IMR-90 (cell line): ENCODE measurements at places on chromosomes 2 and 18.

GRCh38 chr2:96520231-96520630, 15.1 kb upstream of the NEURL3 start:
- no peak for DNase-seq

DNA sequence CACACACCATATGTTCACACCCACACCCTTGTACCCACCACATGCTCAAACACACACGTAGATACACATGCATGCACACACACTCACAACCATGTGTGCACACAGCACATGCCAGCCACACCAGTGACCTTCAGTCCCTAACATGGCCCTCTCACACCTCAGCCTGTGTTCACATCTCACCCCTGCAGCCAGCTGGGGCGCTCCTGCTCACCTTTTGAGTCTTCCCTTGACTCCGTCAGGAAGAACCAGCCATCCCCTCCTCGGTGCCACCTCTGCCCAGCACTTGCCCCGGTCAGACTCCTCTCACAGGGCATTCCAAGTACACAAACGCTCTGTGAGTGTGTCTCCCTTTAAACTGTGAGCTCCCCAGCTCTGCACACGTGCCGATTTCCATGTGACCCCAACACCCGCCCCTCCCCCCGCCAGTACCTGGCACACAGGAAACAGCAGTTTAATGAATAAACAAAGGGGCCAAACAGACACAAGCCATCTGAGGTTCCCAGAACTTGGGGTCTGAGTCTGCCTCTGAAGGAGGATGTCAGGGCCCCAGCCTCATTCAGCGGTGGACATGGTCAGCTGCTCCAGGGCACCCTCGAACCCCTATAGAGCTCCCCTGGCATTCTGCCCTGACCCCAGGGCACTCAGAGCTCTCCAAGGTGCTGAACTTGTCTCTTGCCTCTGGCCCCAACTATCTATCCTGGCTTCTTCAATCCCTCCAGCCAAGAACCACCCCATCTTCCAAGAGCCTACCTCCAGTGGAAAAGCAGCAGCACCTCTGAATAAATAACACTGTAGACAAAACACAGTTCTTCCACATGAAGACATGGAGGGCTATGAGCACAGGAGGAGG, 252.9 kb downstream of the ATAD2B start:
- DNase-seq, result no peak

DNA sequence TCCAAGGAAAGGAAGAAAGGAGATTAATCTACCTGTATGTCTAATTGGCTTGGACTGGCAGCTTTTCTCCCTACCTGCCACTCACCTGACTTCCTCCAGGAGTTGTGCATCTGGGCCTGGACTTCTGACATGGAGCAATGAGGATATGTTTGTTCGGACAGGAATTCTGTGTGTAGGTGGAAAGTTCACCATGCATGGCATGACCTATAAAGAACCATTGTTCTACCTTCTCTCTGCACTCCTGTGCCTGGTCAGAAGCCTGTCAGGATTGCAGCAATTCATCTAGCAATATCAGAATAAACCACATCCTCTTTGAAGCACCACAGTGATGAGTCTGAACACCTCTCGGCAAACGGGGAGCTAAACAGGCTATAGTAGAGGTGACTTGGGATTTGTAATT, 20.8 kb downstream of the CCDC85A start:
- DNase-seq, result no peak

DNA sequence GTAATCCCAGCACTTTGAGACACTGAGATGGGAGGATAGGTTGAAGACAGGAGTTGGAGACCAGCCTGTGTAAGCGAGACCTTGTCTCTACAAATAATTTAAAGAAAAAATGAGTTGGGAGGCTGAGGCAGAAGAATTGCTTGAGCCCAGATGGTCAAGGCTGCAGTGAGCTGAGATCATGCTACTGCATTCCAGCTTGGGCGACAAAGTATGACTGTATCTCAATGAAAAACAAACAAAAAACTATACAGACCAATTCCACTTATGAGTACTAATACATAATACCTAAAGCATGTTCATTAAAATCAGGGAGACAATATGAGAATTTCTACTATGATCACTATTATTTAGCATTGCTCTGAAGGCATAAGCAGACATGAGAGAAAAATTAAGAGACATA, 12.6 kb downstream of the RNF149 start:
- DNase-seq, result peak; percentile 86

- DNase-seq, result peak; percentile 5
These were observed 101.2 kb upstream of the MAP4K4 start for GRCh38 chr2:101596333-101596732.

- no peak for DNase-seq
These were observed 907 bp downstream of the FHL2 start for GRCh38 chr2:105397953-105398335.

DNA sequence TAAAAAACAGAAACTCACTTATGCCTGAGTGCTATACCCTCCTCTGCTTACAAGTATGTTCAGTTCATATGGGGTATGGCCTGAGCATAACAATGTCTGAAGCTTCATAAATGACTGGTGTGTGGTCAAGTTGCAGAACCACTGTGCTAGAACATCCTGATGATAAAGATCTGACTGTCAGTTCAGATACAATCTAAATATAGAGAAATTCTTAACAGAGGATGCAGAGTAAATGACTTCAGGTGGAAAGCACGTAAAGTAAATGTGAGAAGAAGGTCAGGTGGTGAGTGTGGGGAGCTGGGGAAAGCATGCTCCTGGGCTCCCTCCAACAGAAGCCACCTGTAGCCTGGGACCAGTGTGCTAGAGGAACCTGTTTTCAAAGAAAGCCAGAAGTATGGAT, 926.2 kb downstream of the TSN start:
- DNase-seq, result no peak

GRCh38 chr2:121362774-121363173, 77.8 kb upstream of the TFCP2L1 start:
- DNase-seq, result no peak

DNA sequence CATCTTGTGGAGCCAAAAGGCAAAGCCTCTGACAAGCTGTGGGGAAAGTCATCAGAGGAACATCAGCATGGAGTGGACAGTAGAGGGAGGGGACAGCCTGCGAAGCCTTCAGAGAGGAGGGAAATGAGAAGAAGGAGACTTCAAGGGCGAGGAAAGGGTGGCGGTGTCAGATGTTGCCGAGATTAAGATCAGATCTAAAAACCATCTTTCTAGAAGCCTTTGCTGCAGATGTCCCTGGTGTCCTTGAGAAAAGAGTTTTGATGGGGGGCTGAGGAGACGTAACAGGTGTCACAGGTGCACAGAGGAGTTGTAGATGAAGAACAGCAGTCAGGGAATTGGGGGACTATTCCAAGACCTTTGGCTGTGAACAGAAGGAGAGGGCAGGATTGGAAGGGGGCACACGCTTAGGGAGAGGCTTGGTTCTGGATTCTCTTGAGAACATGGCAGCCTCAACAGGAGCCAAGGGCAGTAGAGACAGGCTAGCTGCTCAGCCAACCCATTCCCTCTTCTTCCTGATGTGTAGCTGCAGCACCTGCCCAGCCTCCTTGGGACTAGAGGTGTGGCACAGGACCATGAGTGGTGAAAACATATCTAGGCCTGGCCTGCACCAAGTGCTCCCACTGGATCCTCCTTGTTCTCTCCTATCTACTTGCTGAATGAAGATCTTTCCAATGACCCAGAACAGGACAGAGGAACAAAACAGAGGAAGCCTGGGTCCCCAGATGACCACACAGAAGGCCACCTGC, 22.7 kb upstream of the NCL start:
- no peak for DNase-seq

DNA sequence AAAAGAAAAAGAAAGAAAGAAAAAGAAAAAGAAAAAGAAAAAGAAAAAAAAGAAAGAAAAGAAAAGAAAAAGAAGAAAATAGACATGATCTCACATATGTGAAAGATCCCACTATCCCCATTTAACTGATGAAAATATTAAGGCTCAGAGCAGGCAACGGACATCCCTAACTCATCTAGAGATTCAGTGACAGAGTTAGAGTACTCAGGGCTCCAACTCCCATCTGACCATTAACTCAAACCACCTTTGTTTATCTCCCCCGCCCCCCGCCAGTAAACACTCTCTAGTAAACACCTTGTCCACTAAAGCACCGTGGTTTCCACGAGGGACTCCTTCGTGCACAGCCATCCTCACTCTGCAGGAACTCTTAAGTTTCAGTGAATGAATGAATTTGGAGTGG, 142.9 kb downstream of the TGIF1 start:
- no peak for DNase-seq

DNA sequence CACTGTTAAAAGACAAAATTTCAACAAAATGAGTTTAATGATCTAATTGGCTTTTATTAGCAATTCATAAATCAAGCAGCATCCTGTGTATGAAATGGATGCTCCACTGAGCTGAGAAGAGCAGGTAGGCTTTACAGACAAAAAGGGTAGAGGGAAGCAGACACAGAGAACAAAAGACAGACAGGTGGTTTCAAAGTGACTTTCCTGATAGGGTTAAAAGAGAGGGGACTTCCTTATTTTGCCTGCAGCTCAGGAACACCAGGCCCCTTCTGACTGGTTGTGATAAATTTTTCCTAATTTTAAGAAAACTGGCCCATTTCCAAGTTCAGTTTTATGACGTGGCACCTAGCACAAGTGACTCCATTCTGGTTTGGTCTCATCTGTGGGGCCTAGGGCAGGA, 11.9 kb downstream of the TEX51 start:
- no peak for DNase-seq

DNA sequence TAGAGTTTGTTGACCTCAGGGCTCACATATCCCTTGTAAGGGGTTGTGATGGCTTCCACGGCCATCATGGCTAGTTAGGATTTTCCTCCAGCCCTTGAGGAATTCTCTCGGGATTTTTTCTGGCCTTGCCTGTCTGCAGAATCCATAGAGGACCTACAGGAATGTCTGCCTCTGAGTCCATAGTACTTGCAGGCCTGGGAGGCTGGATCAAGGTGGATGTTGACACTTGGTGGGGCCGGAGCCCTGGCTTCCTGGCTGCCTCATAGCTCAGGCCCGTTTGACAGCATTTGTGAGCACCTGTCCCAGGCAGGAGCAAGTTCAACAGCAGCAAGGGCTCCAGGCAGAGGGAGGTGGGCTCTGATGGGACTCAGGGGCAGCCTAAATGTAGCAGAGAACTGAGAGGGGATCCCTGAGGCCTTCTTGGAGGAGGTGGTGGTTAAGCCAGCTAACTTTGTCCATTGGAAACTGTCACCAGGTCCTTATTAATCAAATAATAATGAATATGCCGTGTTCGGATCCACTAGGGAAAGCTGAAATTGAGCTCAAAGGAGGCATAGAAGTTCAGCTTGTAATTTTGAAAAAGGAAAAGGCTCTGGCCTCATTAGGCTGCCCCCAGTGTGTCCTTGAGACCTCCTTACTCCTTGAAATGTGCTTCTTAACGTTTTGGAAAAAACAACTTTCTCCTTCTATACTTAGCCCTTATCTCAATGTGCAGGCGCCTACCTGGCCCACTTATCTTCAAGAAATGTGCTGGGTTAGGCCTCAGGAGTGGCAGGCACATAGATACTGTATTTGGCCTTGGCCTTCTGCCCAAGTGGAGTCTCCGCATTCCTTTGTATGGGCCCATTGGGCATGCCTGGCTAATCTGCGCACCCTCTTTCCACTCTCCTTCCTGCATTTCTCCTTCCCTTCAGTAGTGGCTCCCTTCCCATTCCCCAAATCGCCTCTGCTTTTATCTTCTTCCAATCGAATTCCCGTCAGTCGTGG, 66.9 kb downstream of the HPCAL1 start:
- DNase-seq, result no peak

DNA sequence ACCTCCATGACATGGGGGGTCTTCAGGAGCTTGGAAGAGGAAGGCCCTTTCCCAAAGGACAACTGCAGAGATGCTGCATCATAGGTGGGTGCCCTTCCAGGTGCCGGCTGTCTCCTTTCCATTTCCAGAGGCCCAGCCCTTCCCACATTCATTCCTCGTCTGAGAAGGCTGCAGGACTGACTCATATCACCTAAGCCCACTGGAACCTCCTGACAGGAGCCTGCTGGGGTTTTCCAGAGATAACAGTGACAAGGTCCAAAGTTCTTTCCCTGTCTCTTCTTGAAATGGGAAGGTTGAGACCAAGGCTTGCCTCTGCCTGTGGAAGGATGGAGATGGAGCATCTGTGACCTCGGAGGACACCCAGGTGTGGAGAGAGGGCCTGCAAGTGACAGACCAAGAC, 3.6 kb upstream of the PRSS56 start:
- DNase-seq, result no peak

DNA sequence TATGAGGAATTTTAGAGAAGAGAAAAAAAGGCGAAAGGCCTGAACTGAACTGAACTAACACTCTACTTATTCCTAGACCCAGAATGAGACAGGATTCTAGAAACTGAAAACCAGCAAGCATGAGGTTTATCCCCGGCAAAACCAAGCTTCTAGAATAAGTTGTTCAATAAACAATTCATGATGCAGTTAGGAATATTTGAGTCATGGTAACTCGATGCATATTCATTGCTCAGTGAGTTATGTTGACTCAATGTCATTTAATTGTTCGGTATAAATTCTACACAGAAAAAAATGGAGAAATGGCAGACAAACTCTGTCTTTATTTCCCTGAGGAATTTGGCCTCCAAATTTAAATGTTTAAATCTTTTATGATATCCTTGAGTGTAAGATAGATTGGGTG, 321.5 kb downstream of the SATB2 start:
- peak; percentile 60 for DNase-seq

GRCh38 chr2:38652431-38653273, 13.3 kb upstream of the GALM start:
- no peak for DNase-seq

DNA sequence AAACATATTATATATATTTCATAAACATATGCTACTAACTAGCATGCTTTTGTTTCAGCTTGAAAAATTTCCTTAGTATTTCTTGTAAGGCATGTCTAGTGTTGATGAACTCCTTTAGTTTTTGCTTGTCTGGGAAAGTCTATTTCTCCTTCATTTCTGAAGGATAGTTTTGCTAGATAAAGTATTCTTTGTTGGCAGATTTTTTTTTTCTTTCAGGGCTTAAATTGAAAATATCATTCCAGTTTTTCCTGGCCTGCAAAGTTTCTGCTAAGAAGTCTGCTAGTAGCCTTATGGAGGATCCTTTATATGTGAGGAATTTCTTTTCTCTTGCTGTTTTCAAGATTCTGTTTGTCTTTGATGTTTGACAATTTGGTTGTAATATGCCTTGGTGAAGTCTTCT, 183.5 kb downstream of the SLC4A3 start:
- DNase-seq, result no peak

DNA sequence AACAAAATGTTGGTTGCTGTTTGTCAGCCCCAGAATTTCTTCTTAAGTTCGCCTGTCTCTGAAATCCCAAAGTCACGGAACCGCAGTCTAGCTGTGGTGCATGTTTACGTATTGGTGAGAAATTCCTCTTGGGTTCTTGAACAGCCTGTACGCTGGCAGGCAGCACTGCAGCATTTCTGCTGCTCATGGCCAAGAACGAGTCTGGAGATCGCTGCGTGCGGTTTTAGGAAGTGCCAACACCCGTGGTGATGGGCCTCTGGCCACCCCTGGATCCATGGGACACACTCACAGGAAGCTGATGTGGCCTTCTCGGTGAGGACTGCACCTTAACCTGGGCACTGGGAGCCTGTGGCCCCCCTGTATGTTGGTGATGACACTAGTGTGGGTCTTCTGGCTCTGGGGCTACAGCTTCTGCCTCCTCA, 23.7 kb downstream of the ASB1 start:
- no peak for DNase-seq
